ENCODE measurements at places on chromosomes 2 and 18.

GRCh38 chr2:201127570-201127969 lies 11.6 kb downstream of the CFLAR start:
- no peak for DNase-seq

- no peak for DNase-seq
These were observed 54.7 kb downstream of the MTA3 start for GRCh38 chr2:42622943-42623676.

GRCh38 chr2:32498306-32498705 lies 129.5 kb upstream of the TTC27 start:
- DNase-seq = no peak

- DNase-seq = no peak
These were observed 4.3 kb downstream of the UBXN2A start for GRCh38 chr2:23944527-23944926.

GRCh38 chr2:80111185-80111584 lies 193.4 kb downstream of the LRRTM1 start:
- DNase-seq = no peak

GRCh38 chr2:88372042-88372441 lies 80.5 kb downstream of the FOXI3 start:
- no peak for DNase-seq

GRCh38 chr18:67265464-67266245 lies 250.9 kb downstream of the DSEL start:
- DNase-seq = no peak

DNA sequence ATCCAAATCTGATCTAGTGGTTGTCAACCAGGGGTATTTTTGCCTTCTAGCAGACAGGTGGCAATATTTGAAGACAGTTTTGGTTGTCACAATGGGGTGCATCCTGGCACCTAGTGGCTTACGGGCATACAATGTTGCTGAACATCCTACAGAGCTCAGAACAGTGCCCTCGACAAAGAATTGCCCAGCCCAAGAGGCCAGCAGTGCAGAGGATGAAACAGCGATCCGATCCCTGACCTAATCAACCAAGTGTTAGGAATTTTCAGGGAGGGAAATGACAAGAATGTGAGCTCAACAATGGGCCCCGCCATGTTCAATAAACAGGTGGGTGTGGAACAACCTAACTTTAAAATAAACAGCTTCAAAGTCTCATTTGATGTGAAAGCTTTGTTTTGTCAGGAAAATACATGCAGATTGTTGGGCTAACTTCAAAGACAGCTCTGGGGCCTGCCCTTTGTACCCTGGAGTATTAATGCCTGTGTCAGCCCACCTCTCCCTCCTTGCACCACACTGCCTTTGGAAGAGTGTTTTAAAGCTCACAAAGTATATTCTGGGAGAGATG lies 22.5 kb upstream of the SCYGR5 start:
- DNase-seq = no peak

DNA sequence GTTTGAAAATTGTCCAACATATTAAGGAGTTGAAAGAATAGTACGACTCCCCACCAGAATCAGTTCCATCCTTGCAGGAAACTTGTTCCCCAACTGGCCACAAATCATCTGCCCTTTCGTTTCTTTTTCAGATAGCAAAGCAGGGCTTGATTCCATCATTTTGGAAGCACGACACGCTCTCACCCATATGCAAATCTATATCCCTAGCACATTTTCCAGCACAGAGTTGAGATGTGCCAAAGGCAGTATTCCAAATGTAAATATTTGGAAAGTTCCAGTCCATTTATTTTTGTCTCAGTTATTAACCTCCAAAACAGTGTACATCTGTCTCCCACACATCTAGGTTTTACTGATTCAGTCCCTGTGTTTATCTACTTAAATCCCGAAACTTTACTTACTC lies 128.8 kb upstream of the BCL2L11 start:
- peak; percentile 96 for DNase-seq

GRCh38 chr2:52181080-52181479 lies 1149.1 kb upstream of the NRXN1 start:
- no peak for DNase-seq

DNA sequence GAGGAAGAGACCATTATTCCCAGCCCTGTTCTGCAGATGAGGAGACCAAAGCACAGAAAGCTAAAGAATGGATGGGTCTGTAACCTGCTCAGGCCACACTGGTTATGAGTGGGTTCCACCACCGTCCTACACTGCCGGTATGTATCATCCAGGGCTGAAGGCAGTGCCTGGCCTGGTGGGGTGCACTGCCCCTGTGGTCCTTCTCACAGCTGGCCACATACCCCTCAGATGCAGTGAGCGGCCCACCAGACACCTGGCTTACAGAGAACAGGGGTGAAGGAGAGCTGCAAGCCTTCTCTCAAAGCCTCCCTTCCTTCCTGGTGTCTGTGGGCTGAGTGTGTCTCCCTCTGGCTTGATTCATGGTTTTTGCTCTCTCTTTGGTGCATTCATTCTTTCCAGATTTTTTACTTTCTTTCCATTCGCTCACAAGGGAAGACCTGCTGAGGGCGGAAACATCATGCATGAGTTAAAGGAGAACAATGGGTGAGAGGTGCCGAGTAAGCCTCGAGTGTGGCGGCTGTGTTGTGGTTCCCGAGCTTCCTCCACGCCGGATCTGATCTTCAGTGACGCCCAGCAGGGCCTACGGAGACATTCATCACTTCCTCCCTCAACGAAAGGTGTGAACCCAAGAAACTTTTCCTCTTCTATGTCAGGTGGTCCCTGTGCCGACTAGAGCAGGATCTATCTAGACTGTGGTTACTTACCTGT lies 62.1 kb upstream of the REL start:
- no peak for DNase-seq
